ENCODE measurements at places on chromosomes 4 and X.

DNA sequence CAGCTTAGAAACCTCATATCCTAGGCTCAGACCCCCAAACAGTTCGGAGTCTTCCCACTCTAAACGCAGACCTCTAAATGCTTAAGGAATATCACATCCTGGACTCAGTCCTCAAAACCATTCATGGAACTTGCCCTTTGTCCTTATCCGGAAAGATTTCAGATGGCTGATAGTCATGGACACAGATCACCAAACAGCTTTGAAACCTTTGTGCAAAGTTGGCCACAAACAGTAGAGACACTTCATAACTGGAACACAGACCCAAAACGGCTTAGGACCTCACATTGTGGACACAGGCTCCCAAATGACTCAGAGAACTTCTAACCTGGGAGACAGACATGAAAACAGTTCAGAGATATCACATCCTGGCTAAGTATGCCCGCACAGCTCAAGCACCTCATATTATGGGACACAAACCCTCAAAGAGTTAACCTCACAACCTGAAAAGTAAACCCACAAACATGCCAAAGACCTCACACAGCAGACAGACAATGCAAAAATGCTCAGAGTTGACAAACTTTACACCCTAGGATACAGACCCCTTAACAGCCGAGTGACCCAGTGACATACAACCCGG, 15.5 kb downstream of the SUV39H1 start:
- no peak for DNase-seq

DNA sequence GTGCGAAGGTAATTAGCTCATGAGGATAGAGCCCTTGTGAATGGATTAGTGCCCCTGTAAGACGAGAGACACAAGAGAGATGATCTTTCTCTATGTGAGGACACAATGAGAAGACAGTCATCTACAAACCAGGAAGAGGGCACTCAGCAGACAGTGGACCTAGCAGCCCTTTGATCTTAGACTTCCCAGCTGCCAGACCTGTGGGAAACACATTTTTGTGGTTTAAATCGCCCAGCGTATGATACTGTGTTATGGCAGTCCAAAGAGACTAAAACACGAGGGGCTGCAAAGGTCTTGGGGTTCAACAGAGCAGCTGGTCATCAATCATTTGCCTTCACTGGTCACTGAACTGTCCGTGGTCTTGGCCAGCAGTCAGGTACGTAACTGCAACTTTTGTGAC, 9.2 kb upstream of the SYNPO2 start:
- no peak for DNase-seq

GRCh38 chrX:1380672-1381233, 11.2 kb downstream of the SLC25A6 start:
- DNase-seq = no peak

GRCh38 chr4:76341063-76341462, 34.5 kb downstream of the STBD1 start:
- no peak for DNase-seq

DNA sequence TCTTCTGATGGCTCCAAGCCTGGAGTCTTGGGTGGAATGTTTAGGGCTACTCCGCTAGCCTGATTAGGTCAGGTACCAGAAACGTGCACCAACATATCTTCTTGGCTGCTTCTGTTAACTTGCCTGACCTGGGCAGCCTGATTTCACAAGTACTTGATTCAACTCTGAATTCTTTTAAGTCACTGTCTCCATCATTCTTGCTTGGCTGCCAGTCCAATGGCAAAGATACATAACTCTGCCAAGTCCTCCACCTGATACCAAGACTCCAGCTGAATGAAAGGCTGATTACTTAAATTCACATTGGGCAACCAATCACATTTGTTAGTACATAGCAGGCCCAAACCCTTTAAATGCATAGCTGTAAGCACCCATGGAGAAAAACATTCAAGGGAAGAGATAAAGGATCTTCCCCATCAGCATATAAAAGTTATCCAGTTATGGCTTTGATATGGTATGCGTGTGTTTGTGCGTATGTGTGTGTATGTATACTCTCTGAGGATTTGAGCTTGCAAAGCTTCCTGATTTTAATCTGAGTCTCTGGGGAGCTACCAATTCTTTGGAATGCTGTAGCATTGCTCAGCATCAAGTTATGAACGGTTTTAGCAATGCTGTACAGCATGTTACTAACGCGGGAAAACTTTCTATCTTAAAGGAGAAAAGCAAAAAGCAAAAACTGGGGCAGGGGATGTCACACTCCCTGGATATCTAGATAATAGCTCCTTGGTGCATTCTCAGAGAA, 917.2 kb downstream of the DMD start:
- DNase-seq = no peak

- DNase-seq = no peak
Observed at GRCh38 chr4:95250544-95251137, 298.1 kb downstream of the UNC5C start.

- DNase-seq = no peak
Observed at GRCh38 chr4:144357975-144358374, 217.5 kb upstream of the GYPA start.

DNA sequence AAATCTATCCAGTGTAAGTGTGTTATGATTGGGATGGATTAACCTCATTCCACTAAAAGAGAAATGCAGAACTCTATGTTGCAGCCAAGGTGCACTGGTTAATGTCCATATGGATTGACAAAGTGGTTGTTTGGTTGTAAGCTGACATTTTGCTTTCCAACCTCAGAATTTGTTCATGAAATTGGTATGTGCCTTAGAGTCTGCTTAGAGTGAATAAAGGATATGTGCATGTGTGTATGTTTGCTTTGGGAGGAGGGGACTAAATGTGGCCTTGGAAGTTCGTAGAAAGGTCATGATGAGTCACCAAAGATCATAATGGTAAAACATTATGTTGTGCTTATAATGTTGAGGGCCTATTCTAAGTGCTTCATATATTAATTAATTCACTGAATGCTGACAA, 44.1 kb upstream of the MBNL3 start:
- DNase-seq = no peak

DNA sequence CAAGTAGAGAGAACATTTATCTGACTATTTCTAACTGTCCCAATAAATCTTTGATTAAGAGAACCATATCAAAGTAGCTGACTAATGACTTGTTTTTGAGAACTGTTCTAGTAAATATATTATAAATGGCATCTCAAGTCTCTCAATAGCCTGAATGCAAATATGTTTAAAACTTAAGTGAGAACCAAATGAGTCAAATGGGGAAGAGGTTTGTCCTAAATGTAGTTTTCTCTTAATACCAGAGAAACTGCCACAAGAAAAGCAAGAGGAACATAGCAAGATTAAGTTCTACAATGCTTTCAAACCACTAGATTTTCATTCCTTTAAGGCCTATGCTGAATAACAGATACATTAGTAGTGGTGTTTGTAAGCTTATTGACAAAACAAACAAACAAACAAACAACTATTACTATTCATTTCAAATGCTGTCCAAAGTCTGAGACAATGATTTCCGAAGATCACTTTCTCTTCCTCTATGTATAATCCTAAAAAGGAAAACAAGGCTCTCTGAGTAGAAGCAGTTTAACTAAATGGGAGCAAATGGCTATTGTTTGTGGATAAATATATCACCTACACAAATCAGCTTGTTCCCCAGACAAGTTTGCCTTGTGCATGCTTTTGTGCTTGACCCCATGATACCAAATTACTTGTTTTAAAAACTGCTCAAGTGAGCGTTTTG, 408.4 kb upstream of the EMCN start:
- DNase-seq = no peak

- DNase-seq = no peak
Observed at GRCh38 chr4:73453701-73454005, 17.6 kb downstream of the AFP start.

DNA sequence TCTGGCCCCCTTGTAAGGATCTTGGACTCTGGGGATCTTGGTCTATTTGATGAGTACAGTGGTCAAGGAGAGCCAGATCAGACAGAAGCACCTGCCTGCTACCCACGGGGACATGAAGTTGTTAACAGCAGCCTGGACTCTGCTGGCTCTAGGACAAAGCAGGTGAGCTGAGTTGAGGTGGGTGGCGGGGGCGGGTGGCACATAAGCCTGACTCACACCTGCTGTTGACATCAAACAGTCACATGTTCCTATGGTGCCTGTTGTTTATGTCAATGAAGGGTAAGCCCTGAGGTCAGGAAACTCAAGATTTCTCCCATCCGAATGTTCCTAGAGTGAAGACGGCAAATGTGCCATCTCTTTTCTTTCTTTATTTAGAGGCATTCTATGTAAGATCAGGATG, 50.1 kb upstream of the CLNK start:
- no peak for DNase-seq

DNA sequence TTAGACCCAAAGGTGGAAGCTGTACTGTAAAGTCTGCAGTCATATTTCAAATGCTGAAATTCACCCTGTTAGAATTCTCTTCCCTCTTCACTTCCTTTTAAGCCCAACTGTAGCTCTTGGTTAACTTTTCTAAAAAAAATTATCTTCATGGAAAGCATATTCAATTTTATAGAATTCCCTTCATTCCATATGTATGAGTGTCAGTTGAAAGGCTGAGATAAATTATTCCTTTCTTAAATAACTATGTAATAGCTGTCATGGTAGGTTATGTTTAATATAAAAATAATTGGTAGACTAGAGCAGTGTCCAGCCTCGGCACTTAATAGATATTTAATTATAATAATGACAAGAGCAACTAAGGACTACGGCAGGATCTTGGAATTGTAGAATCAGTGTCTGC, 16.8 kb upstream of the ARSH start:
- no peak for DNase-seq

GRCh38 chr4:110630688-110631402, 8.0 kb upstream of the PITX2 start:
- DNase-seq = no peak

DNA sequence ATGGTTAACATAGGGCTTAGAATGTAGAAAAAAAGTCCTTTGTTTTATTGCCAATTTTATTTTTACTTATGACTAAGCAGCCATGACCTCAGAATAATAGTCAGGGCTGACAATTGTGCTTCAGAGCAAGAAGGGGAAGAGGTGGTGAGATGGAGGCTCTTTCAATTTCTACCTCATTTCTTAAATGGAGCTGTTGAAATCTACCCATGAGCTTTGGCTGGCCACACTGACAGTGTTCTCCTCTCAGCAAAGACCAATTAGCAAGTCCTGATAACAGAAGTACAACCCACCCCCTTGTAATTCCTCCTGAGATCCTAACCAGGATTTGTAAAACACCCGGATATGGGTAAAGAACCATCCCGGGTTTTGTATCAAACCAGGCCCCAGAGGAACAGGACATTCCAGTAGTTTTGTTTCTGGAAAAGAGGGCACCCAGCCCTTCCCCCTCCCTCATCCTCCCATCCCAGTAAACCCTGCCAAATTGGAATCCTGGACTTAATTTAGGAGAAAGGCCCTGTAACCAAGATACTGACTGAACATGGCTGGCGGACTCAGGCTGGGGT, at the start of gene HEPH:
HEPH (plus strand) TSS at position 399 of the 563 bp plus-strand sequence. CDS start 6,324 bp downstream, outside the sequence.
- DNase-seq = peak; percentile 46

DNA sequence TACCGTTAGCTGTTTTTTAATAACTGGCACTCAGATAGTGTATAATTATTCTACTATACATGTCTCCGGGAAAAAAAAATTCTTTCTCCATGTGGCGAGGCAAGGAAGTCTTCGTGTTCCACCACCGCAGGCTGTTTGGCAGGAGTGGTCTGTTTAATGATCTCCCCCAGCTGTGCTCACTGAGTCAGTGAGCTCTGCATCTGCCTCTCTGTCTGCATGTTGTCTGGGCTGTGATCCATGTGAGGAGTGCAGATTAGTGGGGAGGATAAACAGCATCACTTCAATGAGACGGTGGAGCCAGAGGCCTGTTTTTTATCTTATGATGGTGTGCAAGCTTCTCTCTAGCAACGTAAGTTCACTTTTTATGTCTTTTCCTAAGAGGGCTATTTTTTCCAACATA, 69.8 kb downstream of the RPS3A start:
- peak; percentile 67 for DNase-seq

DNA sequence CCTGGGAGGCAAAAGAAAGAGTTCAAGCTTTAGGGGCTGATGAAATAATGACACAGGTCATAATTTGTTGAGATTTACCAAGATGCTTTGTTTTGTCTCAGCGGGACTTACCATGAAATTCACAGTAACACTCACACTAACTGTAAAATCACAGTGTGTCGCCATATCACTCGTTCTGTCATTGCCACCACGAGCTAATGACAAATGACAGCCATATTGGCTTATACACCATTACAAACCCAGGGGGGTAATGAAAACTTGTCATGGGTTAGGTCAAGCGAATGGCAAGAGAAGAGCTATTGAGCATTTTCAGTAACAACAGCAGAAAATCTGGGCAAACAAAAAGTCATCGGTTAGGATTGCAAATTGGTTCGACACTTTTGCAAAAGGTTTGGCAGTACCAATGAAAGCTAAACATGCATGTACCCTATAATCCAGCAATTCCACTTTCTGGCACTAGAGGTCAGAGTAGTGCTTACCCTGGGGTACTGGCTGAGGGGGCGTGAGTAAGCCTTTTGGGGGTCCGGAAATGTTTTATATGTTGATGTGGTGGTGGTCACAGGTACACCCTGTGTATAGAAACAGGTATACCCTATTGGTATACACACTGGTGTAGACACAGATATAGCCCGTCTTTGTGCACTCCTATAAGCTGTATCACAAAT, 83.9 kb upstream of the RAI2 start:
- no peak for DNase-seq

GRCh38 chrX:13716905-13717304, 17.5 kb downstream of the TRAPPC2 start:
- DNase-seq = no peak

- DNase-seq = no peak
Observed at GRCh38 chrX:41730081-41730480, 6.1 kb downstream of the GPR82 start.

DNA sequence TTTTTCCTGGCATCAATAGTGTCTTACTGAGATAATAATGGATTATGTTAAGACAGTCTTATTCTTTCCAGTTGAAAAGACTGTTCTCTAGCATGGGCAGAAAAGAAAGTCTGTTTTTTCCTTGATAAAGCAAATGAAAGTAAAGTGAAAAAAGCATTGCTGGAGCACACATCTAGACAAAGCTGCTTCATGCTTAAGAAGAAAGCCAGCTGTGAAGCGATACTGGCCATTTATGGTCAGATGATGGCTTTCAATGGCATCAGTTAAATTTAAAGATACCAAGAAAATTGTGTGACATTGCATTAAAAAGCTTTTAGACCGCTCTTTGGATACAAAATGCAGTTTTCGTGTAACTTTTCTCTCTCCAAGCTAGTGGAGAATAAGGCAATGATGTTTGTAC, 242.1 kb upstream of the TRAM1L1 start:
- no peak for DNase-seq

DNA sequence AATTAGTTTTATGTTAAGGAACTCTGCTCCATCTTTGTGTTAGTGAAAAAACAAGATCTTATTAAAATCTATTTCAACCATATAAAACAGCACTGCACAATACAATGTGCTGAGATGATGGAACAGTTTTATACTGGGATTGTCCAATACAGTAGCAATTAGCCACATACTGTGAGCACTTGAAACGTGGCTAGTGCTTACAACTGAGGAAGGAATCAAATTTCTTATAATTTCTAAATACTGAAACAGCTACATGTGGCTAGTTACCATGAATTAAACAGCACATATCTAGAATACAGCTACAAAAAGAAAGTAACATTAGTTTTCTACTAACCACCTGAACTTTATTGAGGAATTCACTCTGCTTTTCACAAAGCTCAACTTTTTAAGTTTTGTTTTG, 14.7 kb downstream of the NFXL1 start:
- no peak for DNase-seq

- DNase-seq = no peak
Observed at GRCh38 chr4:74110670-74111069, 11.7 kb upstream of the CXCL2 start.

Data from midbrain (tissue), 1 donor.